ENCODE measurements at places on chromosomes 16 and 17.

GRCh38 chr17:72812823-72813222, 279.7 kb downstream of the SLC39A11 start:
- DNase-seq, result no peak

DNA sequence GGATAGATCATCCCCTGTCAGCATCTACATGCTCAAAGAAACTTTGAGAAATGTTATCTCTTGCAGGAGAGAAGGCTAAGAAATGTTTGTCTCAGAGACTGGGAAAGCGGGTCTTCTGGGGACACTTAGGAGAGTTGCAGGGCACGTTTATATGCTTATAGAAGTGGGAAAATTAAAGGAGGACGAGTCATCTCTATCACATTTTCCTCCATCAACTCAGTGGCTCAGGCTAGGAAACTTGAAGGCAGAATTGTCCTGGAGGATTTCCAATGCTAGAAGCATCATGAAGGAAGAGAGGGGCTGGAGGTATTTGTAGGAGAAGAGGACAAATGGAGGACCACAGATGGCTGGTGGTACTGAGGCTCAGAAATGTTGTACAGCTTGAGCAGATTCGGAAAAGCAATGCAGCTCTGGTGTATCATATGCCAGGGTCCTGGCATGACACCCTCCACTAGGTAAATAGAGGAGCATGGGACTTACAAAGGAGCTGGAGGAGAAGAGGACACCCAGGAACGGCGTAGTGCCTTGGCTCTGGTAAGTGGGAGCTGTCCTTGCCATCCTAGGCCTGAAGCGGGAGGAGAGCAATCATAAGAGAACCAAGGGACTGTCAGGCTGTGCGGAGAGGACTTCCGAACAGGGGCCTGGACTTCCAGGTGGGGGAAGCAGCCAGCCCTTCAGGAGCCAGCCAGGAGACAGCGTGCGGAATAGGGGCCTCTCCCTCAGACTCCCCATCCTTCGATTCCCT, 4.5 kb upstream of the HS3ST3B1 start:
- DNase-seq, result no peak

DNA sequence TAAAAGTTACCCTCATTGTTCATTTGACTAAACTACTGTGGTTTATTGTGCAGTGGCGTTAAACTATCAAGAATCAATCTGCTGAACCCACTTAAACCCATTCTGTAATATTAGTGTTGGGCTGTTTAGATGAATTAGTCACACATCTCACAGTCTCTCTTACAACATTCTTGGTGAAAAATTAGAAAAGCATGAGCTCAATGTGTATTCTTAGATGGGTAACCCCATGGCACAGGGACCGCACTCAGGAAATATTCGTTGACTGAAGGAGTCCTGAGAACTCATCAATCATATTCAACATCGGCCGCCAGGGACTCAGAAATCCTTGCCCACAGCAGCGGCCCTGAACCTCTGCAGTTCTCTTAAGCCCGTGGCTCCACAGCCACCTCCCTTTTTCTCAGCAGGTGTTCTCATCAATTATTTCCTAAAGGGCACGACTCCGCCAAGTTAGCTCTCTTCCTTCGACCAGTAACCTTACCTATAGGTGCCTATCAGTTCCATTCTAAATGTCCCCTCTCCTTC, 155.6 kb downstream of the STX8 start:
- no peak for DNase-seq

GRCh38 chr17:4566785-4567184, 6.4 kb upstream of the GGT6 start:
- peak; percentile 18 for DNase-seq

DNA sequence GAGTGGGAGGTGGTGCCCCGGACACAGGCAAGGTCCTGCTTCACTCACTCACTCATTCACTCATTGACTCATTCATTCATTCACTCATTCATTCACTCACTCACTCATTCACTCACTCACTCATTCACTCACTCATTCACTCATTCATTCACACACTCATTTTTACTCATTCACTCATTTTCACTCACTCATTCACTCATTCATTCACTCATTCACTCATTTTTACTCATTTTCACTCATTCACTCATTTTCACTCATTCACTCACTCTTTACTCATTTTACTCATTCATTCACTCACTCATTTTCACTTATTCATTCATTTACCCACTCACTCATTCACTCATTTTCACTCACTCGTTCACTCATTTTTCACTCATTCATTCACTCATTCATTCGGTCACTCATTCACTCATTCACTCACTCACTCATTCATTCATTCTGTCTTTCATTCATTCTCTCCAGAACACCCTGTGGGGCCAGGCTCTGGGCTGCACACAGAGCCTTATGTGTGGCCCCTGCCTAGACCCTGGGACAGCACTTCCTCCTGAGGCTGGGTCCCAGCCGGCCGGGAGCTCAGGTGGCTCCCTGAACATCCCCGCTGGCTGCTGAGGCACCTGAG, 9.2 kb downstream of the RPUSD1 start:
- no peak for DNase-seq

DNA sequence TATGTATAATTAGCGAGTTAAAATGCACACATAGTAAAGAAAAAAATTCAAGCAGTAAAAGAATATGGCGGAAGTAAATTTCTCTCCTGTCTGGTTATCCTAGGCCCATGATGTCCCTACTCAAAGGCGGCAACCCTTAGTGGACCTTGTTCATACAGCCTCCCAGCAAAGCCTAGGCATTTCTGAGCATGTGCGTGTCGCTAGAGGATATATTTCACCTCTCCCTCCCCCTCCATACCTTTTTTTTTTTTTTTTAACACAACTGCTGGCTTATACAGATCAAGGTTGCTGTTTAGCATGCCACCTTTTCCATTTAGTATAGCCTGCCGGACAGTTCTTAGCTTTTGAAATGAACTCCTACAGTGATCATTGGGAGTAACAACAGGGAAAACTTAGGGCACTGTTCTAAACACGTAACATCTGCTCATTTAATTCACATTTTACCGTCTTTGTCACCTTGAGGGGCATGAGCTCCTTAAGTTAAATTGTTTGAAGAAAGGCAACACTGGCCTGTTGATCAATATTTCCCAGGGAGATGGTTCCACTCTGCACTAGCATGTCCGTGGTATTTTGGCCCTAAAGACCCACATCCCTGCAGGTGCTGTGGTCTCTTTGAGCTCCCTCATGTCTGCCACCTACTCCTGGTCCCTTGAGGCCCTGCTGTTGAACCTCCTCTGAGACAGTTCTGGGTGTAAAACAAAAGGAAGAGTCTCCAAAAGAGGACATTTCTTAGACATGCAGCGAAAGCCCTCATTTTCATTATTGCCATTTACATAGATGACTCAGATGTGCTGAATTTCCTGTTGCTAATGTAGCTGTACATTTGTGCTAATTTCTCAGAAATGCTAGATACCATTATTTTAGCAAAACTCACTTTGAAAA, 4.1 kb upstream of the TNFRSF13B start:
- no peak for DNase-seq

GRCh38 chr17:36727052-36727451, 125.7 kb downstream of the MRM1 start:
- DNase-seq, result no peak

- DNase-seq, result no peak
Measured at GRCh38 chr17:19769946-19770652, 22.0 kb upstream of the ALDH3A1 start.

GRCh38 chr16:80585764-80586163, 45.0 kb downstream of the DYNLRB2 start:
- DNase-seq, result no peak

DNA sequence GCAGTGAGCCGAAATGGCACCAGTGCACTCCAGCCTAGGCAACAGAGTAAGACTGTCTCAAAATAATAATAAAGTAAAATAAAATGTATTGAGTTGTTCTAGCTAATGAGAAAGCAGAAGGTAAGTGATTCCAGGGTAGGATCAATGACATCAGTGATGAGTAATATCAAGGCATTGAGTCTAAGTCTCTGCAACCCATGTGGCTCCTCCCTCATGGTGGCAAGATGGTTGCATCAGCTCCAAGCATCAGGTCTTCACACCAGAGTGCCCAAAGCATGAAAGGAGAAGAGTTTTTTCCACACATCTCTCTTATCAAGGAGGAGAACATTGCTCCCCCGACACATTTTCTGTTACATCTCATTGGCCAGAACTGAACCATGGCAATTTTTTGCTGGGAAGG, 34.8 kb upstream of the GAS7 start:
- peak; percentile 47 for DNase-seq

GRCh38 chr17:63881935-63882601, at the start of gene GH2:
Gene GH2 (minus strand): TSS chr17:63881944. CDS start chr17:63881801, 143 bp downstream.
- peak; percentile 45 for DNase-seq

DNA sequence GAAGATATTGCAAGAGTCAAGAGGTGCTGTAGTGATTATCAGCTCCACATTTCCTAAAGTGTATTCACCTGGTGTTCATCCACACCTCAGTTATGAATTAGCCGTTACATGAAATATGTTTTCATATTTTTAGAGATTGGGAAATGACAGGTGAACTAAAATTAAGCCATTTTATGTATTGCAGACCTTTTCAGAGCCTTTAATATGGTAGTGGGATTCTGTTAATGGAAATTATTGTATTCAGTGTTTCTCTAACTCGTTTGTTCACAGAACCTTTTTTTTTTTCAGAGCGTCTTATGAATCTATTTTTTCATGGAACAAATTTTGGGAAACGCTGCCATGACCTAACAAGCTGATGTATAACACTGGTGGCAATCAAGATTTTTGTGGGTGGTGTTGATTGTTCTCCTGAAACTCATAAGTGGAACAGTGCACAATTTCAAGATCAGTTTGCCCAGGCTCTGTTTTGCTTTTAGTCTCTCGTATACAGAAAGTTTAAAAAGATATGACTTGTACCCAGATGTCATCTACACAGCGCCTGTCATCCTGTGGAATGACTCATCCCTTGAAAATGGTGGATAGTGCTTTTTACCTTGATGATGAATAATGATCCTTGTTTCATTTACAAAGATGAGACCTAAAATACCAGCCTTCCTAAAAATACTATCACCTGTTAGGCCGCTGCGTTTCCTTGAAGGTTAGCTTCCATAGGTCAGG, 88.8 kb downstream of the ARHGAP44 start:
- no peak for DNase-seq

- DNase-seq, result no peak
Measured at GRCh38 chr17:34613064-34614019, 34.0 kb downstream of the TMEM132E start.

DNA sequence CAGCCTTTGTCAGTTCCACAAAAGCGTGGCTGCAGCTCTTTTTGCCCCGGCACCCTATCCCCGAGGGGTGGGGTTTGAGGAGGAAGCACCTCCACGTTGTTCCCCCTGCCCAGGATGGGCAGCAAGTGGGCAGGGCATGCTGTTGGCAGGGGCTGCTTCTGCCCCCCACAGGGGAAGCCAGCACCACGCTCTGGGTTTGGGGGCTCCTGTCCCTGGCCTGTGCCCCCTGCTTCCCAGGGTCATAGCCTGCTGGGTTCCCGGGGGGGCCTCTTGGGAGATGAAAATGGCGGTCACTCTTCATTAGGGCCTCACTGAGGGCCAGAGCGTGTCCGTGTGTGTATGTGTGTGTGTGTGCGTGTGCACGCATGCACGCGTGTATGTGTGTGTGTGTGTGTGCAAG, 22.8 kb downstream of the LASP1 start:
- DNase-seq, result no peak

- no peak for DNase-seq
Measured at GRCh38 chr17:58580671-58581070, 66.2 kb upstream of the MTMR4 start.

DNA sequence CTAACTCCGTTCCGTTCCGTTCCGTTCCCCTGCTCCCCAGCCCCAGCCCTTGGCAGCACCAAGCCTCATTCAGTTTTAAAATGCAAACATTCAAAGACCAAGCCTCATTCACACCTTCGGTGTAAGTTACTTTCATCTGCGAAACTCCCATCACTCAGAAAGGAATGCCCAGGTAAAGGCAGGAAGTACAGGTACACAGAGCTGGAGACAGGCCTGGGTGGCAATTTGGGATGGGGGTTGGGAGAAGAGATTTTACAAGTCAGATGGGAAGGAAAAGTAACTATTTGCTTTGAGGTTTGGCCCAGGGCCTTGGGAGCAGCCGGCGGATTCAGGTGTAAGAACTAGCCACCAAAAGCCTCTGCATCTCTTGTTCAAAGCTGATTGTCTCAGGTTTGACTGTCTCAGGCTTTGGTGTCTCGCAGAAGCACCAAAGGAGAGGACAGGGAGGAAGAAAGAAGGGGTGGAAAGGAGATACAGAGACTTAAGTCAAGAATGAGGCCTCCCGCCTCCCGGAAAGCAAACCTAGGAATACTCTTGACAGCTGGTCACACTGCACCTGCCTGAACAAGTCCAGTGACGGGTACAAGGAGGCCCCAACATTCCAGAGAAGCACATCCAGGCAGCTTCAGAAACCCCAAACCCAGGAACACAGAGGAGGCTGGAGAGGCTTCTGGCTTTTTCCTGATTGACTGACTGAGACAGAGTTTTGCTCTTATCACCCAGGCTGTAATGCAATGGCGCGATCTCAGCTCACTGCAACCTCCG, 54.7 kb downstream of the NXN start:
- no peak for DNase-seq

DNA sequence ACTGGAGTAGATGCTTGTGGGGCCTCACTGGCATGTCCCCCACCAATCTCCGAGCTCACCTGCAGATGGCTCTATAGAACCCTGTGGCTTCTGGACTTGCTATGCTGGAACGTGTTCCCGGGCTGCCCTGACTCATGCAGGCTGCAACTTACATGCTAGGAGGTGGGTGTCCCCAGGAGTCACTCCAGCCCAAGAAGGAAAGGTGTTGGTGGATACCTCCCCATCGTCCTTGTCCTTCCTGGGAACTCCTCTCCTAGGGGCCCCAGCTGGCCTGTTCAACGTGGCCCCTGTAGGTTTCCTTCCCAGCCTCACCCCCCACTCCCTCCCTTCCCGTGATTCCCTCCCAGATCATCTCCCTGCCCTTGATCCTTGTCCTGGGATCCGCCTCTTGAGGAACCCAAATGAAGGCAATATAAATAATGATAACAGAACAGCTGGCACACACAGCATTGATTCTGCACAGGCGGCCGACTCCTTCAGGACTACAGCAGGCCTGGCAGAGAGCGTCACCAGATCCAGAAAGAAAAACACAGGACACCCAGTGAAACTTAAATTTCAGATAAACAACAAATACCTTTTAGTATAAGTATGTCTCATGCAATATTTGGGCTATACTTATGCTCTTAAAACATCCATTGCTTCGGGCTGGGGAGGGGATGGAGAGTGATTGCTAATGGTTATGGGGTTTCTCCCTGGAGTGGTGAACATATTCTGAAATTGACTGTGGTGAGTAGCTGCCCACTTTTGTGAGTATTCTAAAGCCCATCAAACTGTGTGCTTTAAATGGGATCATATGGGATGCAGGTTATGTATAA, 221.1 kb upstream of the GSE1 start:
- DNase-seq, result no peak

DNA sequence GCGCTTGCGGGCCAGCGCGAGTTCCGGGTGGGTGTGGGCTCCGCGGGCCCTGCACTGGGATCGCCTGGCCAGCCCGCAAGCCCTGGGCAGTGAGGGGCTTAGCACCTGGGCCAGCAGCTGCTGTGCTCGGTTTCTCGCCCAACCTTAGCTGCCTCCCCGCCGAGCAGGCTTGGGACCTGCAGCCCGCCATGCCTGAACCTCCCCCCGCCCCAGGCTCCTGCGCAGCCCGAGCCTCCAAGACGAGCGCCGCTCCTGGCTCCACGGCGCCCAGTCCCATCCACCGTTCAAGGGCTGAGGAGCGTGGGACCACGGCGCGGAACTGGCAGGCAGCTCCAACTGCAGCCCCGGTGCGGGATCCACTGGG, 12.3 kb upstream of the ZFP90 start:
- no peak for DNase-seq

Data from CD14-positive monocyte (primary cell).